ENCODE measurements at places on chromosomes 5 and 9.

GRCh38 chr9:93232388-93232960 is 48.5 kb downstream of the WNK2 start:
- DNase-seq, result no peak

- no peak for DNase-seq
Observed at GRCh38 chr5:98468188-98468869, 305.1 kb upstream of the RGMB start.

DNA sequence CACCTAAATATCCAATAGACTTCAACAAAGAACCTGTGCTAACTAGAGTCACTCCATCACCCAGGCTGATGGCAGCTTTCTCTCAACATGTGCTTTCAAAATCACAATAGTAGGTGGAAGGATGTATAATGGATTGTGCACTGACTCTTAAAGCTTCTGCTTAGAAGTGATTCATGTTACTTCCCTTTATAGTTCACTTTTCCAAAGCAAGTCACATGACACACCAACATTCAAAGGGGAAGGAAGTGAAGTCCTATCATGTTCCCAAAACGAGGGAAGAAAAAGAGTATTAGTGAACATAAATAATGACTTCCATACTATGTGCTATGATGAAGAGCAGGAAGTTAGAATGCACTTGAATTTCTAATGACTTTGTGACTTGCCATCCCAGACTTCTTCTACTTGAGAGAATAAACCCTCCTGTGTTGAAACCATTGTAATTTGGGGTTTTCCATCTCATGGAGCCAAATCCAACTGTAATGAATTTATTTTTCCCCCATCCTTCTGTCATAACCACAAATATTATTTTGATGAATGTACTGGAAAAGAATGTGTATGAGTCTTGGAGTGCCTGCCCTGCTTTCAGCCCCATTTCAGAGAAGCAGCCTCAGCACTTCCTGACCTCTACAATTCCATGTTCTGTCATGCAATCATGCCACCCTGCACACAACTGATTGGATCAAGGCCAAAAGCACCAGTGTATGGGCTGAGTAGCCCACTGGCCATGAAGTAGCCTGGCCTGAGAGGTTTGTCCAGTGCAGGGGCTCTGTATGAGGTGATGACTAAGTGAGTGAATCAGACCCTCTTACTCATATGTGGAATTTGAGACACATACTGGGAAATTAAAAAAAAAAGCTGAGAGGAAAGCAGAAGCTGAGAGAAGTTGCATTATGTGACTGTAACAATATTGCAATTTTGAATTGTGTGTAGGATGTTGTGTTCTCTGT is 525.9 kb upstream of the CLINT1 start:
- DNase-seq, result no peak

DNA sequence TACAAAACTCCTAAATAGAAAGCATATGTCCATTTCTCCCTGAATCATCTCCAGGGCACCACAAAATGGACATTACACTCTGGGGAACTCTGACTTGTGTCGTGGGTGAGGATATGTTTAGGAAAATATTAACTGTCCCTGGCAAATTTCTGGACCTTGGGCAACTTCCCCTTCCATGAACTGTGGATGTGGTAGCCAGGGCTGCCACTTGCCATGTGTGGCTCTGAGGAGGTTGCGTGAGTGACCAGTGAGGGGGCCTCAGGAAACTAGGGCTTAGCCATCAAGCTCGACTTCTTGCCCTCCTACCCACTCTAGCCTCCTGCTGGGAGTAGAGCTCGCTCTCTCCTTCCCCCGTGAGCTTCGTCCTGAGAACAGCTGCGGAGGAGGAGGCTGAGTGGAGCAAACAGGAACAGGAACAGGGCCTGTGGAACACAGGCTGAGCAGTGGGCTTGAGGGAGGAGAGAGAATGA is 13.8 kb upstream of the STC2 start:
- DNase-seq, result no peak

- DNase-seq, result no peak
Observed at GRCh38 chr5:142421228-142421617, 96.4 kb upstream of the SPRY4 start.

DNA sequence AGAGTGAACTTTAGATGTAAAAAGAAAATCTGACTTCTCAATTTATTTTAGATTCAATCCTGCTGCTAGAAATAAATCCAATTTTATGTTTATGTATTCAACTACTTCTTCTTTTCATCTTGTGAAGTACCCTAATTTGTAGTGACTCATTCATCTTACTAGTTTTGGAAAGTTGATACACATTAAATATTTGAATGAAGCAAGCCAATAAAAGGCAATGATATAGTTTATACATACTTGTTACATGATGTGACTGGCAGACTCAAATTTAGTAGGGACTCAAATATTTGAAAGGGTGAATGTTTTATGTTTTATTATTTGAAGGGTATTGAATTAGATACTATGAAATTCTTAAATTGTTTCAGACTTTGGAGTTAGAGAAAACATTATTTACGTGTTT is 34.7 kb downstream of the CSNK1G3 start:
- DNase-seq, result no peak

- DNase-seq, result peak; percentile 58
Observed at GRCh38 chr5:14871214-14872069, at the start of gene ANKH. Gene ANKH, minus strand, starts transcription at chr5:14871778. Its CDS starts 331 bp downstream, at chr5:14871447.

DNA sequence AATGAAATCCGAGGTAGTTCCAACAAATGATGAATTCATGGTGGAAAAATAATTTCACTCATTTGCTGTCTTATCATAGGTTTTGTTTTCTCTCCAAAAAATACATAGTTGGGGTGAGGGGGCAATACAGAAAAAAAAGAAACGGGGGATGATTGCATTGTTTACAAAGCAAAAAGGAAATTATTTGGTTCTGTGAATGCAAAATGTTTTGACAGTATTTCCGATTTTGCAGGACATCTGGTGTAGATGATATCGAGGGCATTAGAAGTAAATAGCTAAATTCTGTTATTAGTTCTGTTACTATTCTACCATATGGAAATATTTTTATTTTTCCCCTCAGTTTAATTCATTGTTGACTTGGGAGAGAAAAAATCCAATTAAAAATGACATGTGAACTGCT is 201.7 kb downstream of the MARCHF11 start:
- no peak for DNase-seq

DNA sequence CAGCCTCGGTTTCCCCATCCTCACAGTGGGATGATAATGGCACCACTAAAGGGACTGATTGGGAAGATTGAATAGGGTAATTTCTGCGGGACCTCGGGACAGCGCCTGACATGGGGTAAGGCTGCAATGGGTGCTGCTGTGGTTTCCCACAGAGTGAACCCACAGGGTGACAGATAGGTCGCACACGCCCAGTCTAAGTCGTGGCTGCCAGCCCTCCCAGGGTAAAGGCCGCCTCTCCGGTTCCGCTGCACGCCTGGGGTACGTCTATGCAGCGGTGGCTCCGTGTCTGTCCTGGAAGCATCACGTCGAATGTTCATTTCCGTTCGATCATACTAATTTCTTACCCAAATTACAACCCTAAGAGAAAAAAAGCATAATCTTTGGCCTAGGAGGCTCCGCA is 631 bp downstream of the CFAP77 start:
- DNase-seq, result no peak

GRCh38 chr5:136703706-136704105 is 338.4 kb upstream of the TRPC7 start:
- no peak for DNase-seq

- DNase-seq, result no peak
Observed at GRCh38 chr5:111836426-111836825, 79.4 kb upstream of the NREP start.

DNA sequence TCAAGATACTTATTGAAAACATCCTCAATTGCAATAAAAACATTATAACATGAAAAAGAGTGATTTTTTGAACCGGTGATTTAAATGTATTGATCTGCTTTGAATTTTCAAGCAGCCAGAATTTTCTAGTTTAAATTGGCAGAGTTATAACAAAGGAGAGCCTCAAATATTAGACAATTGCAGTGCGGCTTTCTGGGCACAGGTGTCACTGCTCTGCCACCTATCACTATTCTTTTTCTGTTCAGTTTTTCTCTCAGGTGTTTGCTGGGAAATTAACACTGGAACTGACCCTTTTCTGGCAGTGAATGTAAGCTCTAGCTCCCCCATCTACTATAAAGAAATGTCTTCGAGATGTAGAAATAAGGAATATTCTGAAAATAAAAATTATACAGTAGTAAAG is 23.0 kb downstream of the ZBED3 start:
- DNase-seq, result no peak

DNA sequence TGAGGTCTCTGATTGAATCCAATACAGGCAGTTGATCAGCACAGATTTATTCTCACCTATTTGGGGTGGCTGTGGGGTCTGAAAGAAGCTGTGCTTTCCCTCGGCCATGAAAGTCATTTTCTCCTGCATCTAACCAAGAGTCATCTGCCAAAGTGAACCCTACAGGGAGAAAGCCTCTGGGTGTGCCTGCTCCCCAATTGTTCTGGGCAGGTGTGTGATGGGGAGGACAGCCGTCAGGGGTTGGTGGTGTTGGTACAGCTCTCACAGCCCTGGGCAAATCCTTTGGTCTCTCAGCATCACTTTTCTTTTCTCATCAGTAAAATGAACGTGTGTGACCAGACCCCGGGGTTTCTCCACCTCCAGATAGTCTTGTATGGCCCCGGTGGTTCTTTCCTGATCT is 2.5 kb downstream of the PHF2 start:
- DNase-seq, result no peak

Data from GM18507 (cell line).